Mammary microvascular endothelial cell (primary cell): ENCODE measurements at places on chromosomes 1 and 21. TPM values are rescaled to one million over a fixed set of nuclear protein-coding genes. Genes with fewer than 3 reads are reported as not detected.

CHRNB2 gene
- total RNA-seq, result 0.10 TPM in 1 of 2 replicates, not detected in the other

RPE65 gene
- not detected in 2 replicates for total RNA-seq

DNM3 gene
- total RNA-seq, result 1.0 and 1.7 TPM in 2 replicates

C8A gene
- not detected in 2 replicates for total RNA-seq

NIBAN1 gene
- 19.1 and 19.3 TPM in 2 replicates for total RNA-seq

FUBP1 gene
- 90.2 and 103 TPM in 2 replicates for total RNA-seq

RUNX3 gene
- not detected in 2 replicates for total RNA-seq

MPL gene
- not detected in 2 replicates for total RNA-seq

COL24A1 gene
- not detected in 2 replicates for total RNA-seq

CSF1 gene
- 24.6 and 31.0 TPM in 2 replicates for total RNA-seq

COL9A2 gene
- total RNA-seq, result 0.10 TPM in 1 of 2 replicates, not detected in the other

ZNF683 gene
- not detected in 2 replicates for total RNA-seq

WNT4 gene
- total RNA-seq, result not detected in 2 replicates

CD1E gene
- total RNA-seq, result not detected in 2 replicates

PEX19 gene
- total RNA-seq, result 28.4 and 29.1 TPM in 2 replicates

GSTM1 gene
- total RNA-seq, result 19.1 and 24.0 TPM in 2 replicates

CXADR gene
- total RNA-seq, result 3.1 and 18.7 TPM in 2 replicates

TAS1R3 gene
- not detected in 2 replicates for total RNA-seq

TLR5 gene
- total RNA-seq, result 0.10 and 0.13 TPM in 2 replicates

SLC6A9 gene
- total RNA-seq, result 0.07 and 5.6 TPM in 2 replicates

SH3BGR gene
- 0.39 and 4.7 TPM in 2 replicates for total RNA-seq

KCND3 gene
- total RNA-seq, result 0.05 and 0.07 TPM in 2 replicates

SLC30A10 gene
- total RNA-seq, result not detected in 2 replicates

USP21 gene
- 5.7 and 7.1 TPM in 2 replicates for total RNA-seq

KDM1A gene
- 82.4 and 86.8 TPM in 2 replicates for total RNA-seq

MAB21L3 gene
- not detected in 2 replicates for total RNA-seq

OR2G6 gene
- not detected in 2 replicates for total RNA-seq

RNU1-2 gene
- under 0.01 TPM in 1 of 2 replicates, not detected in the other for total RNA-seq

LCE1F gene
- total RNA-seq, result not detected in 2 replicates

PLEKHG5 gene
- total RNA-seq, result 21.5 and 26.6 TPM in 2 replicates

LCA5L gene
- total RNA-seq, result 0.07 and 0.74 TPM in 2 replicates

SLAMF7 gene
- not detected in 2 replicates for total RNA-seq

S100B gene
- total RNA-seq, result not detected in 2 replicates

NAV1 gene
- 41.8 and 45.6 TPM in 2 replicates for total RNA-seq

NMNAT2 gene
- 1.3 and 4.1 TPM in 2 replicates for total RNA-seq

KMO gene
- total RNA-seq, result not detected in 2 replicates

HSD3B1 gene
- total RNA-seq, result not detected in 2 replicates

ATXN7L2 gene
- 0.93 and 3.2 TPM in 2 replicates for total RNA-seq

EFNA3 gene
- 0.64 and 0.80 TPM in 2 replicates for total RNA-seq

ALX3 gene
- not detected in 2 replicates for total RNA-seq

TRPM2 gene
- total RNA-seq, result 18.1 and 18.3 TPM in 2 replicates

TFF2 gene
- total RNA-seq, result not detected in 2 replicates
